Occipital lobe (tissue), 3 donors: ENCODE measurements at places on chromosomes 6 and 20. TPM values are rescaled to one million over a fixed set of nuclear protein-coding genes. Genes with fewer than 3 reads are reported as not detected.

GRCh38 chr6:56714982-56715456 is 72.3 kb upstream of the DST start:
- no peak for DNase-seq

DNA sequence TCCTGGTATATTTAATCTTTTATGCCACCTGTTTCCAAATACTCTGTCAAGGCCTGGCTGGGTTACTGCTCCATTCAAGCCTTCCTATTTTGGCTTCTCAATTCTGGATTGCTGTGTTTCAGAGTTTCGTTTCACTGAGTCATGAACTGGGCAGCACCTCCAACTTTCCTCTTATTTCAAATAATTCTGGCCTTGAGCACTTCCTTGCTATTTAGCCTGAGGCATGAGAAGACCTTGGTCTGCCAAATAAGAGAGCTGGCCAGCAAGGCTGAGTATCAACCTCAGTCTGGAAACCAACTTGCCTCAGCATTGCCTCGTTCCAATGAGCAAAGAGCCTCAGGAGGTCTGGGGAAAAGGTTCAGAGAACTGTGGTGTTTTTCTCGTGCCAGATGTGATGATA is 66.6 kb downstream of the TNFAIP3 start:
- DNase-seq = no peak

DNA sequence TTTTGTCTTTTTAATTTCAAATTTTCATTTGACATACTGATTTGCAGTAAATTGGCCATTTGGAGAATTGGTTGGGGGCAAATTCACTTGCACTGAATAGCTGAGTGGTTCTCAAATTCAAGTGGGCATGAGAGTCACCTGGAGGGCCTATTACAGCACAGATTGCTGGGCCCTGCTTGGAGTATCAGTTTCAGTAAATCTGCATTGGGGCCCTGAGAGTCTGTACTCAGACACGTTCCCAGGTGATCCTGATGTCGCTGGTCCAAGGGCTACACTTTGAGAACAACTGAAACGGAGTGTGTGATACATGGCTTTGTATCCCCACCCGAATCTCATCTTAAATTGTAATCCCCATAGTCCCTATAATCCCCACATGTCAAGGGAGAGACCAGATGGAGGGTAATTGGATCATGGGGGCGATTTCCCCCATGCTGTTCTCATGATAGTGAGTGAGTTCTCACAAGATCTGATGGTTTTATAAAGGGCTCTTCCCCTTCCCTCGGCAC is 115.9 kb downstream of the KLHL32 start:
- DNase-seq = no peak

DNA sequence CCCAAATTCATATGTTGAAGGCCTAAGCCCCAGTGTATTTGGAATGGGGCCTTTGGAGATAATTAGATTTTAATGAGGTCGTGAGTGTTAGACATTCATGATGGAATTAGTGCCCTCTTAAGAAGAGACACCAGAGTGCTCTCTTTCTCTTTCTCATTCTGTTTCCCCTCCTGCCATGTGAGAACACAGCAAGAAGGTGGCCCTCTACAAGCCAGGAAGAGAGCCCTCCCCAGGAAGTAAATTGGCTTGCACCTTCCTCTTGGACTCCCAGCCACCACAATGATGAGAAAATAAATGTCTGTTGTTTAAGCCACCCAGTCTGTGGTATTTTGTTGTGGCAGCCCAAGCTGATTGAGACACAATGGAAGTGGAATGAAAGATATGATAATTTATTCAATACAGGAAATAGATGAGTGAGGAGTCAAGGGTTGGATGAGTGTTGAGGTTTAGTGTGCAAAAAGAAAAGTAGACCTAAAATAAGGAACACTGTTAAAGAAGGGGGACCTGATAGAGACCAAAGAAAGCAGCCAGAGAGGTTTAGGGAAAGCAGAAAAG is 25.9 kb upstream of the ATXN1 start:
- DNase-seq = no peak

GRCh38 chr20:1860446-1860845 is 34.8 kb upstream of the SIRPA start:
- no peak for DNase-seq

GRCh38 chr20:8331740-8332412 is 199.8 kb downstream of the PLCB1 start:
- DNase-seq = peak; percentile 17

DNA sequence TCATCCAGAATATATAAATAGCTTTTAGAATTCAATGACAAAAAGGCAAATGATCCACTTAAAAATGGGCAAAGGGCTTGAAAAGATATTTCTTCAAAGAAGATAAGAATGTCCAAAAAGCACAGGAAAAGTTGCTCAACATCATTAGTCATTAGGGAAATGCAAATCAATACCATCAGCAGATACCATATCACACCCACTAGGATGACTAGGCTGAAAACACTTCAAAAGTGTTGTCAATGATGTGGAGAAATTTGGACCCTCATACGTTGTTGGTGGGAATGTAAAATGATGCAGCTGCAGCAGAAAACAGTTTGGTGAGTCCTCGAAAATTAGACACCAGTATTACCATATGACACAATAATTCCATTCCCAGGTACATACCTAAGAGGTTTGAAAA is 303.6 kb upstream of the SLC35B3 start:
- no peak for DNase-seq

- no peak for DNase-seq
Observed at GRCh38 chr6:157716251-157716995, 106.6 kb upstream of the SNX9 start.

DNA sequence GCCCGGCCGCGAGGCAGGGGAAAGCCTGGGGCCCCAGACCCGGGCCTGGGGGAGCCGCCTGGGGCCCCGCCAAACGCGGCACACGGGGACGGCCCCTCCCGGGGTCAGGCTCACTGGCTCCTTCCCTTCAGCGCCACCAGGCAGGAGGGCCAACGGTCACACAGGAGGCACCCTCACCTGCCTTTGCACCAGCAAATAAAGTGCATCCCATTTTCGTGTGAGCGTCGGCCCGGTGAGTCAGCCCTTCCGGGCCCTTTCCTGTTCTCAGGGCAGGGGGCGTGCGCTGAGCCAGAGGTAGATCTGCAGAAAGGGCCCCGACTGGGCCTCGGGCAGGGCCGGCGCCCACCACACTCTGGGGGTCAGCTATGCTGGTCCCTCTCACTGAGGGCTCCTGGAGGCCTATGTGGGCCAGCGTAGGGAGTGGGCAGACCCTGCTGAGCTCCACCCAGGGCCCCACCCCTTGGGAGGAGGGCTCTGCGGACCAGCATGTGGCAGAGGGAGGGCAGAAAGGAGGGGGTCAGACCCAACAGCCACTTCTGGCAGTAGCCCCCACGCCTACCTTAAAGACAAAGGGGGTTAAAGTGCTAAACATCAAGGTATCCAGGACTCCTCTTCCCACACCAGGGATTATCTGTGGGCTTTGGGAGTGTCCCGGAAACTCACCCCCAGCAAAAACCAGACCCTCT is 931 bp upstream of the UCKL1 start:
- peak; percentile 30 for DNase-seq

- DNase-seq = no peak
Observed at GRCh38 chr6:28776269-28777146, 147.3 kb downstream of the TRIM27 start.

- no peak for DNase-seq
Observed at GRCh38 chr6:25497383-25498040, 154.5 kb upstream of the SCGN start.

GRCh38 chr20:24442909-24443308 is 26.5 kb upstream of the SYNDIG1 start:
- no peak for DNase-seq

DNA sequence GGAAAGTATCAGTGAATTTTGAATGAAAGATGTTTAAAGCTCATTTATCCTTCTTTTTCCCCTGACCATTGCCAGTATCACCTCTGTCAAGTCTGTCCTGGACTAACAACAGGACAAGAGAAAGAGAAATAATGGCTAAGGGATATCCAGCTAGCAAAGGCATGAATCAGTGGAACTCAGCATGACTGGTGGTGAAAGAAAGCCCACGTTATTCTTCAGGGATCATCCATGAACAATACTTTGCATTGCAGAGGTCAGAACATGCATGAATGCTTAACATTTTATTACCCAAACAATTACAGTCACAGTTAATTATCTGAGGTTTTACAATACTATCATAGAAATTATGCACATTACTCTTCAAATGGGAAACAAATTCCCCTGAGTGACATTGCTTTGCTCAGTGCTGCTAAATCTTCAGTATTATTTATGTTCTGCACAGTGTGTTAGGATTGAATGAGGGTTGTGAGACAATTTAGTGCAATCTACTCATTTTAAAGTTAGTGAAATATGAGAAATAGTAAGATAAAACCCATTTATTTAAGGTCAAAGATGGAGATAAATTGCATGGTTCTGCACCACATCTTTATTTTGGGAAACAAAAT is 350.7 kb downstream of the KHDRBS2 start:
- no peak for DNase-seq

DNA sequence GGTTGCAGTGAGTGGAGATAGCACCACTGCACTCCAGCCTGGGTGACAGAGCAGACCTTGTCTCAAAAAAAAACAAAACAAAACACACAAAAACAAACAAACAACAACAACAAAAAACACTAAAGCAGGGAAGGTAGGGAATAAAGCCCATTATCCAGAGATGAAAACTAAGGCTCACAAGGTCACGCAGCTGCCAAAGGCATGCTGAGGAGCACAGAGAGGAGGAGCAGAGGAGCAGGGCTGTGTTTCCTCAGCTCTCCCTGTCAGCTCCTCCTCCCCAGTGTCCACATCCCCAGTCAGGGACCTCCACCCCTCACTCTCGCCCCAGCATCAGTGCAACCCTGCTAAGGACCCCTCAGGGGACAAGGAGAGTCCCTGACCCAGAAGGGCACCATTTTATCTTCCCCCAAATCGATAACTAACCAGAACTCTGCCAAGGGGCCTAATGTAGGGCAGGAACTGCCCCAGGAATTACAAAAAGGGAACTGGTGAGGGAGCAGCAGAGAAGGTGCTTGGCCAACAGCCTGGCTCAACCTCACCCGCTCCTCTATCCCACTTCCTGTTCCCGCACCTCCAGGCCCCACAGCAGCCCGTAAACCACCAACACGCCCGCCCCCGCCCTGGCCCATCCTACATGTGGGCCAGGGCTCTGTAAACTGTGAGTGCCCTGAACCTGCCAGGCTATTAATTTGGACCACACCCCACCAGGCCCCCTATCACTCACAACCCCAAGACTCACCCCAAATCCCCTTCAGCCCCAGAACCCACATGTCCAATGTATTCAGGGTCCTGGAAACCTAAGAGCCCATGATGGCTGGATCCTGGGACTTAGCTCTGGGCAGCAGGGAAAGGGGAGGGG is 9.0 kb downstream of the TEAD3 start:
- no peak for DNase-seq

DNA sequence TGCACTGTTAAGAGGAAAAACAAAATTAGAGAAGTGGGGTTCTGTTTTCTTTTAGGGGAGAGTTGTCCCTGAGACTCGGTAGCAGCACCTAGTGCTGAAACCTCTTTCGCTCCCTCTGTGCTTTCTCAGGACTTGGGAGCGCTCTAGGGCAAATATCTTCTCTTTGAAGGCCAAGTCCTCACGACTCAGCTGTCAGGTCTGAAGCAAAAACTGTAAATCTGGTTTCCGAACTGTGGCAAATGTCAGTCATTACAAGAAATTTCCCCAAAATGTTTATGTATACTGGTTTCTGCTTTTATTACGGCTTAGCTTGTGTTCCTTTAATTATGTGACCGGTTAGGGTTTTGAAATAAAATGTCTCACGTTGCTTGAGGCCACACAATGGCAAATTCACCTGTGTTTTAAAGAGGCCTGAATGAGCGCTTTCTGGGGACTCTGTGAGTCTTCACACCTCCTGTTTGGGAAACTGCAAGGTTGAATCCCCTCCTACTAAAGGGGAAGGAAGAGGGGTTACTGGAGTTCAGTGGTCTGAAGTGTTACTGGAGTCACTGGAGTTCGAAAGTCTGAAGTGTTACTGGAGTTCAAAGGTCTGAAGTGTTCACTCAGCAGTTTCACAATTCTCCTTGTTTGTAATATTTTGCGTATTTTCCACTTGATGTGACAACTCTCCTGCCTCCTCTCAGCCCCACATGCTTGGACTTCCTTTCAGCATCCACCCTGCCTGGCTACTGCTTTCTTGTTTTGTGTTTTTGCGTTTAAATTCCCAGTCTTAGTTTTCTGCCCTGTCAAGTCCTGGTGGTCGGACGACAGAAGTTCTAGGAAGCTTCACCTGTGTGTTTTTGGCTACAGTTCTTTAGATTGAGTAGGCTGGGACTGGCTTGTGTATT is 1.6 kb downstream of the SMPDL3A start:
- DNase-seq = no peak

GRCh38 chr20:53792946-53793536 is 199.4 kb upstream of the ZNF217 start:
- DNase-seq = no peak

DNA sequence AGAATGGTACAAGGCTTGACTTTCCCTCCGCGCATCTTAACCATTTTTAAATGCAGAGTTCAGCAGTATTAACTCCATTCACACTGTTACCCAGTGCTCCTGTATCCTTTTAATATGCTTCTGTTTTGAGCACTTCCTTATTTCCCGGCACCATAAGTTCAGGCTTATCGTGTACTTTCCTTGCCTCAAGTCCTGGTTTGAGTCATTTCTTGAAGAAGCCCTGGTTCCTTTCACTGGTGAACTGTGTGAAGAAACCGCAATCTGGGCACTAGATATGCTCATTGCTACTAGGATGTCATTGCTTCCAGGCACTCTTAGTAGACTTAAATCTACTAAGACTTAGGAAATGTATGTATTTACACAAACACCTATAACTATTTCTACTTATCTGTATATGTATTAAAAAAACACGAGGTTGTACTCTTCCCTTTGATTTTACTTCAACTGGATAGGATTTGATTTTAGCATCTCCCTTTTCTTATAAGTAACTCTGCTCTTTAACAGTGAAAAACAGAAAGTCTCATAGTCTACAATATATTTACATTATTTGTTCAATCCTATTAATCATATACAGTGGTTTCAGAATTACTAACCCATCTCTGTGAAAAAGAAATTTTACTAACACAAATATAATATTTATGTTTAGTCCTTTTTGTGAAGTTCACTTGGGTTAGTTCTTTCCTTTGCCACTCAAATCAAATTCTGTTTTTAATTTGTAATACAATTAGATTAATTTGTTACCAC is 135.5 kb downstream of the CDKAL1 start:
- DNase-seq = no peak

- no peak for DNase-seq
Observed at GRCh38 chr6:122128445-122128844, 271.0 kb upstream of the HSF2 start.

- no peak for DNase-seq
Observed at GRCh38 chr6:41186031-41186562, 14.9 kb downstream of the TREML2 start.

DNA sequence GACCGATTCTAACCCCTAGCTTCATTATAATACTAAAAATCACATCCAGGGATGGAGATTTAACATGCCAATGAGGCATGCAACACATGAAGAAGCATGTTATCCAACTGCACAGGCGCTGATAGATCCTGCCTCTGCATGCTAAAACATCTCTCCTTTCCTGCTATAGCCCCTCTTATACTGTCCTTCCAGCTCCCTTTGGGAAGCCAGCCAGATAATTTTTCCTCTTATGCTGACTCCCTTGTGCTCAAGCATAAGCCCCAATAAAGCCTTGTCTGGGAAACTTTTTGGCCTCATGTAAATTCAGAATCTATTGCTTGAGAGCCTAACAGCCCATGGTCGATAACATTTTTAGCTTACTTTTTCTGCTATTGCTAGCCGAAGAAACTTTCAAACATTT is 404.3 kb downstream of the EPM2A start:
- DNase-seq = no peak

BMP6 gene
- 6.9 TPM for total RNA-seq

TSBP1 gene
- total RNA-seq = not detected

SLC17A3 gene
- not detected for total RNA-seq

VSX1 gene
- not detected for total RNA-seq

ETV7 gene
- total RNA-seq = not detected

RSPH4A gene
- 2.7 TPM for total RNA-seq

E2F1 gene
- total RNA-seq = 2.2 TPM

LST1 gene
- 0.94 TPM for total RNA-seq

BTNL2 gene
- total RNA-seq = not detected

ALDH5A1 gene
- total RNA-seq = 12.2 TPM
